ENCODE measurements at places on chromosomes 5 and 9.

DNA sequence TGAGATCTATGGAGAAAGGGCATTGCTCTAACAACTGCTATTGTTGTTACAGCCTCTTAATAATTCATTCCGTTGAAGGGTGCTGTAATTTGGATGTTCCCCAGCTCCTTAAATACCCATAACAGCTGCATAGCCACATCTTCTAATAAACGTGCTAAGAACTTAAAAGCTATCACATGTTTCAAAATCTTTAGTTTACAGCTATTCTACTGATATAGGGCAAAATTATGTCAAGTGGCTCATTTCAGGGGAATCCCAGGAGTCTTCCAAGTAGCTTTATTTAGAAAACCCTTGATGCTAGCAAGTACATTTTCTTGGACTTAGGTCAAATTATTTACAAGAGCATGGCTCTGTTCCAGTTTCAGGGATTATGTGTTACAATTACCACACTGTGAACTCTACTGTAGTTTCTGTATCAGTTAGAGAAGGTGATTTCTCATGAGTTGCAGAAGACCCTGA, 990.4 kb upstream of the ACO1 start:
- DNase-seq, result peak; percentile 2

GRCh38 chr9:34636791-34637355, 714 bp downstream of the SIGMAR1 start:
- peak; percentile 51 for DNase-seq

DNA sequence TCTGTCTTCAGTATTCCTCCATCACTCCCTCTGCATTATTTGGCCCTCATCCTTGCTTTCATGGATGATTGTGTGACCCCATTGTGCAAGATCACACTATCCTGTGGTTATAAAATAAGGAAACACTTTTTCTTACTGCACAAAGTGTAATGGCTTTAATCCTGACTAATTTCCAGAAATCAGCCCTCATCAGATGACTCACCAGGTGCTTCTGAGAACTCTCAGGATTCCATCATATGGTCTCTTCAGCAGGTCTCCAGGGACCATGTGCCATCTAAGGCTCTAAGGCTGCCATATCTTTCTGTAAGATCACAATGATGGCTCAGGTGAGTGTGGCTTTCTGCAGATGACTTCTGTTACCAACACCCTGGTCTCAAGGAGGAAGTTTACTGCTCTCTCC, 27.3 kb upstream of the FER start:
- peak; percentile 24 for DNase-seq

DNA sequence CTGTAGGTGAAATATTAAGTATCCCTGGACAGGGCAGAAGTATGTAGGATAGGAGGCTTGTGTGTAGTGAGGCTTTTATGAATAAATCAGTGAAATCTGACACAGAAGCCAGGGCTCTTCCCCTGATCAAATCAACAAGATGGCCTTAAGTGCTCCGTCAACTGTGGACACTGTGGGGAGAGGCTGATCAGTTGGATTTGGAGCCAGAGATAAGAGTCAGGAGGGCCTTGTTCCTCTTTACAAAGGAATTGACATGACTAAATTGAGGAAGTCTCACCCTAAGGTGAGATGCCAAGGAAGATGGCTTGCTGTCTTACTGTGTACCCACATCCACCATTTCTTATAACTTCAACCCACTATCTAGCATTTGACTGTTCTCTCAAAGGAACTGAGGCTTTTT, 91.6 kb upstream of the PRRC1 start:
- no peak for DNase-seq

DNA sequence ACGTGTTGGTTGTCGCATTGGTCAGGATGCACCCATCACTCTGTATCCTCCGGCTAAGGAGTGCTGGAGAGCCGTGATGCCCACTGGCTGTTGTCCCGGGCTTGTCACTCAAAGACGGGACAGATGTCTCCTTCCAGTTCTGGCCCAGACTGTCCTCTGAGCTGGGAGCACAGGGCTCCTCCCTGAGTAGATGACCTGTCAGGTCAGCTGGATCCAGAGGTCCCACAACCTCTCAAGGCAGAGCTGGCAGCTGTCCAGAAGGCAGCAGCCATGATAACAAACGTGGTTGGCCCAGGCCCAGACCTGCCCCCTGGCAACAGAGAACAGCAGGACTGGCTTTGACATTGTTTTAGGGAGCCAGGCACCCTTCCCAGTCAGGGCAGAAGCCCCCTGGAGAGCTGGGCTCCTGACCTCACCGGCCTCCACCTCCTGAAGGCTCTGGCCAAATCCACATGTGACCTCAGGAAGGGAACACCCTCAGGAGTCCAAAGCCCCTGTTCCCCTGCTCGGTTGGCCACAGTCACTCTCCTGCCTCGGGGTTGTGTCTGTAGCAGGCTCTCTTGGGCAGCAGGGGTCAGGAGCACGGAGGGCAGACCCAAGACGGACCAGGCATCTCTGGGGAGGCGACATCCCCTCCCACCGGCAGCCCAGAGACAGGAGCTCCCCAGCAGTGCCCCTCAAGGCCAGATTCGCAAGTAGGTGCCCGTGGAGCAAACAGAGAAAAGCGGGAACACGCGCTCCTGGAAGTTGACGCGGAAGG, 10.3 kb downstream of the TRIM7 start:
- no peak for DNase-seq

GRCh38 chr5:50302815-50303490, 138.1 kb downstream of the EMB start:
- DNase-seq, result peak; percentile 71

GRCh38 chr5:152052470-152052869, 127.8 kb upstream of the GLRA1 start:
- no peak for DNase-seq

GRCh38 chr5:1063661-1064382, 48.0 kb downstream of the SLC12A7 start:
- no peak for DNase-seq

GRCh38 chr9:116365056-116365471, 211.5 kb downstream of the PAPPA start:
- DNase-seq, result peak; percentile 56

GRCh38 chr9:81430727-81431126, 258.6 kb downstream of the TLE1 start:
- DNase-seq, result no peak

- peak; percentile 93 for DNase-seq
Observed at GRCh38 chr5:127934791-127935256, 148.7 kb upstream of the SLC12A2 start.

DNA sequence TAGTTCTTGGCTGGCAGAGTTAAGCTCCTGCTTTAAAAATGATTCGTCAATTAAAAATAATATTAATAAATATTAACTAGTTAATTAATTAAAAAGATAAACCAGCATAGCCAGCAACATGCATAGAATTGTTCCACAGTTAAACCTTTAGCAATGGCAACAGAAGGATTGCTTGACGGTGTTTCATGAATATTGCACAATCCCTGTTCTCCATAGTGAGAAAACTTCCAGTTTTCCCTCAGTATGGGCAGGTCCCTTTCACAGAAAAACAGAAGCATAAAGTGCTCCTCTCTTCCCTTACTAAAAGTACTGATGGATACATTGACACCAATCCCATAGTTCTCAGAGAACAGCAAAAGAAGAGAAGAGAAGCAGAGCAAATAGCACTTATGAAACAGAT, 71.4 kb upstream of the CAST start:
- no peak for DNase-seq

DNA sequence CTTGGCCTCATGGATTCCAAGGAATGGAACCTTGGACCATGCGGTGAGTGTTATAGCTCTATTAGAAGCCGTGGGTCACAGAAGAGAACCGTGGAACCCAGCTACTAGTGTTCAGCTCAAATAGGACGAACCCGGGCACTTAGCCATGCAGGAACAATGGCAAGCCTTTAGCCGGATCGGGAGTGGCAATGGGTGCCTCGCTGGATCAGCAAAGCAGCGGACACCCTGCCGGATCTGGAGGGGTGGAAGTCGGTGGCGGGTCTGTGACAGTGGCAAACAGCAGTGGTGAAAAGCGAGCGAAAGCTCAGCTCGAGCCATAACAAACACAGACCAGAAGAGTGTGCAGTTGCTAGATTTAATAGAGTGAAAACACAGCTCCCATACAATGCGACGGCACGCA, 2.4 kb upstream of the CDO1 start:
- DNase-seq, result no peak

GRCh38 chr9:87442451-87442850, 55.2 kb upstream of the DAPK1 start:
- DNase-seq, result no peak

GRCh38 chr9:128393145-128393775, 22.1 kb downstream of the URM1 start:
- no peak for DNase-seq

GRCh38 chr9:105198023-105198422, 46.4 kb upstream of the SLC44A1 start:
- DNase-seq, result no peak

- DNase-seq, result no peak
Observed at GRCh38 chr5:89281766-89282553, 399.0 kb upstream of the MEF2C start.
